ENCODE measurements at places on chromosomes 6 and 20.

- DNase-seq: no peak
Measured at GRCh38 chr20:32063695-32064094, 11.7 kb downstream of the HCK start.

DNA sequence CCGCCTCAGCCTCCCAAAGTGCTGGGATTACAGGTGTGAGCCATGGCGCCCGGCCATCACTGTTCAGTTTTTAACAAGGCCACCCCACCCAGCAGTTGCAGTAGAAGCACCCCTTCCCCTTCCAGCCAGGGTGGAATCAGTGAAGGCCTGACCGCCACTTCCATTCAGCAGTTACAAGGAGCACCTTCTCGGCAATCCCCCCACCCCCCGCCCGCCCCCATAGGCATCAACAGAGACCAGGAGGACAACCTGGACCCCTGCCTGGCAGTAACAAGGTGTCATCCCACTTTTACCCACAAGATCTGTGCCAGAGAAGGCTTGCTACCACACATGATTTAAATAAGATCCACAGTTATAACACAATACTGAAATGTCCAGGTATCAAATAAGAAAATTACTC, 23.1 kb downstream of the NCR2 start:
- DNase-seq: no peak

- DNase-seq: no peak
Measured at GRCh38 chr6:23656255-23657194, 469.5 kb upstream of the NRSN1 start.

DNA sequence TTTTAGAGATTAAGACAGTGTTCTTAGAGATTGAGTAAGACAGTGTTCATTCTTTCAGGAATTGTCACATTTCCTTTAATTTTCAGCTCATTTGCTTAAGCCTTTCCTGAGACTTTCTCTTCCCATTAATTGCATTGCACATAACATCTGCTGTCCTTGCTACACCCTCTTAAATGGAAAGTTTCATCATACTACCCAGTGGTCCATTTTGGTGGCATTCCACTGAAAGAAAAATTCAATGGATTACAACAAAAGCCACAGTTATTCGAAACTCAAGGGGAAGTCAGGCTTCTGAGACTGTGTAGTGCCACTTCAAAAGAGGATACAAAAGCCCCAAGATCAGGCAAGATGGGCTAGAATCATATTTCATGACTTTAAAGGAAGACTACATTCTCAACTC, 64.0 kb downstream of the RSPO3 start:
- no peak for DNase-seq

- DNase-seq: no peak
Measured at GRCh38 chr6:81557811-81558210, 194.7 kb downstream of the TENT5A start.

GRCh38 chr6:111892431-111892830, 19.2 kb upstream of the FYN start:
- DNase-seq: no peak

GRCh38 chr6:35035481-35036030, 105.6 kb downstream of the TCP11 start:
- DNase-seq: no peak

- DNase-seq: no peak
Measured at GRCh38 chr20:5070570-5070969, 49.2 kb downstream of the PCNA start.

DNA sequence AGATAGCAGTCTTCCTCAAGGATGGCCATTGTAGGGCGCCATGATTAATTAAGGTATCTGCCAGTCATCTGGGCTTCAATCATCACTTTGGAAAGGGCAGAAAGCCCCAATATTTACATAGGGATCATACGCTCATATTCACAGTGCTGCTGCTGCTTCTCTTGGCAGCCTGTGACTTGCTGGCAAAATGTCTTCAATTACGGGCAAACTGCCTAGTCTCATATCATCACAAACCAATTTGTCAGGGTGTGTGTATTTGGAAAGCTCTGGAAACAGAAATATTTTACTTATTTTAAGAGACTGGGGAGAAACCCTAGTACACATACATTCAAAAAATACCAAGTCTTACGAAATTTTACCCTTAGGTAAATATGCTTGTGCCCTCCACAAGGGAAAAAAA, 77.6 kb downstream of the SAMD5 start:
- no peak for DNase-seq

DNA sequence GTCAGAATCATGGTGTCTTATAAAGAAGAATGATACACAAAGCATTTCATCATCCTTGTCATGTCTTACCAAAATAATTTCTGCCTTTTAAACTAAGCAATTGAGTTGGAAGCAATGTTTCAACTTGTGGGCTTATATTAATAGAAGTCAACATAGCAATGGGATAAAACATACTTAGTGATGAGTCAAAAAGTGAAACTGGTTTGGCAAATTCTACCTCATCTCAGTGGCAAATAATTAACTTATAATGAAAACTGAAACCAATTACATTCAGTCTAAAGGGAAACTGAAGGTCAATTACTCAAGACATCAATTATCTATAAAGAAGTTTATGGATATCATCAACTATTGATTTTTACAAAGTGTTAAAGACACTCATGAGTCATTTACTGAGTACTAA, 463.8 kb downstream of the BMP2 start:
- DNase-seq: no peak

DNA sequence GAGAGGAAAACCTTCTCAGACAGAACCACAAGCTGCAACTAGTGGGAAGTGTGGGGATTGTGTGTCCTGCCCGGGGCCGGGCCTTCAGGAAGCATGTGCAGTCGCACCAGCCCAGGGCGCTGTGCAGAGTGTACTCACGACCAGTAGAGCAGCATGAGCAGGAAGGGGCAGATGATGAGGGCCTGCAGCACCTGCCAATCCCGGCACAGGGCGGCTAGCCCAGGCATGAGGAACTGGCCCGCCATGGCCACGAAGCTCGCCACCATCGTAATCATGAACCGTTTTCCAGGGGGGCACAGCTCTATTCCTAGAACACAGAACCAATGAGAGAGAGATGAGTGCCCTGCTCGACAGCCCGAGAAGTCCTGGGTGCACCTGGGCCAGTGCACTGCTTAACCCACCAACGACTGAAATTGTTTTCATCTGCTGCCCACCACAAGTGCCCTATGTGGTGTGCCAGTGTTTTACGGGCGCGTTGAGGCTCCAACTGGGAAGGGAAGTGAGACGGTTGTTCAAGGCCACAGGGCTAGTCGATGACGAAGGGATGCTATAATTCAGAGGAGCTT, 65.0 kb downstream of the PSMG4 start:
- no peak for DNase-seq

- no peak for DNase-seq
Measured at GRCh38 chr6:133435065-133435728, 194.0 kb downstream of the EYA4 start.

GRCh38 chr6:30097902-30098768, 14.8 kb downstream of the TRIM31 start:
- DNase-seq: no peak

GRCh38 chr20:39607141-39607540, 645.0 kb downstream of the DHX35 start:
- no peak for DNase-seq
